Kasumi-1 (cell line): ENCODE measurements at places on chromosomes 2 and 18.

- DNase-seq, result no peak
Observed at GRCh38 chr2:101776172-101777043, 78.9 kb downstream of the MAP4K4 start.

DNA sequence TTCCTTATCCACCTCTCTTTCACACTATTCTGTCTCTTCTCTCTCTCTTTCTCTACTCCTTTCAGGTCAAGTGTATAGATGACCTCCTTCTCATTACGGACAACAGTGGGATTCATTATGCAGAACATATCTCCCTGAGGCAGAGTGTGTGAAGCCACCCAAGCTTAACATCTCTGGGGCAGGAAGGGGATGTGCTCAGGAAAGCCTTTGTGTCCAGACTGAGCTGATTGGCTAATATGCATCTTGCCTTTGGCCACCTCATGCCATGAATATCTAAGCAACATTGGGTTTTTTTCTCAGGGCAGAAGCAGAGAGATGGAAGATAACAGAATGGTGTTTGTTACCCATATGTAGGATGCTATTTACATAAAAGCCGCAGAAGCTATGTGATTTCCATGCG, 211.4 kb upstream of the LRRTM1 start:
- DNase-seq, result no peak

DNA sequence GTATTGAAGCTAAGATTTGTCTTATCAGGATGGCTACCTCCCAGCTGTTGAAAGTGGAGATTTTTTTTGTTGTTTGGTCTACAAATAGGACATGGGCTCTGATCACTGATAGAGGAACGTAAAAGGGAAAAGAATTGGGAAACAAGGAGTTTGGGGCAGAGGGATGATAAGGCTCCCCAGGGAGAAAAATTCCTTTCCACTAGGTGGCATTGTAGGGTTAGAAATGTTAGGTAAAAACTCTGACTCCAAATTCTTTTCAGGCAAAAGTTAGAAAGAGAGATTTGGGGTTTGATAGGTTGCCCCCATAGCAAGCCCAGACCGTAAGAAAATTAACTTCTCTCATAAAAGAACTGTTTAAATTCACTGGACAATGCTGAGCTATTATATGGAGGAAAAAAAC, 19.8 kb downstream of the CMPK2 start:
- no peak for DNase-seq

GRCh38 chr2:119156105-119156890, 2.3 kb downstream of the C1QL2 start:
- no peak for DNase-seq

DNA sequence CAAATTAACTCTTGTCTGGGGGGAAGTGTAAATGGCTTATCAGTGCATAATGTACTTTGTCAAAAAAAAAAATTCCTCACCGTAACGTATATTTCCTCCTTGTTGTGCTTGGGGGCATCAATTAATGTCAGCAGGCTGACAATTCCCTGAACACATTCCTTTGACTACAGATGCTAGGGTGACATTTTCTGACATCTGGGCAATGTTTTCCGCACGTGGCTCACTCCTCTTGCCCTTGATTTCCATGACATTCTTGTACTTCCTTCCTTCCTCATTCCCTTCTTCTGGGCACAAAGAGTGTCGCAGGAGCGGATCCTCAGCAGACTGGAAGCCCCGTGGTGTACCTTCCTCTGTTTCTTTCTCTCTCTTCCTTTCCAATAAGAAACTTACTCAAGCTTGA, 173.7 kb downstream of the SP3 start:
- no peak for DNase-seq

GRCh38 chr2:42960842-42961180, 168.4 kb upstream of the HAAO start:
- no peak for DNase-seq

GRCh38 chr2:36369716-36370115, 14.1 kb downstream of the CRIM1 start:
- DNase-seq, result no peak

DNA sequence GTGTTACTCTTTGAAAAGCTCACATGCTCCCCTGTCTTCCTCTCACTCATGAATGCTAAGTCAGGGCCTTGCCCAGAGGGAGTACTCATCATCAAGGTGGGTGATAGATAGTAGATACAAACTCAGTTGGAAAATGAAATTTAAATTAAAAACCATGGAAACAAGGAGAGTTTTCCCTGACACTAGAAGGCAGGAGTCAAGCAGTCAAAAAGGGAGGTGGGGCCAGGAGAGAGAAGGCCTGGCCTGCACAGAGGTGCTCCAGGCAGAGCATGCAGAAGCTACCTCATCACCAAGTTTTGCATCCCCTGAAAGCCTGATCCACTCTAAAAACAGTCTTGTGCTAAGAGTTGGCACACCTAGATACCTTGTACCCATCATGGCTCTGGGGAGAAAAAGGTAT, 143.7 kb downstream of the MYO5B start:
- peak; percentile 2 for DNase-seq
